ENCODE measurements at places on chromosomes 13 and 19.

DNA sequence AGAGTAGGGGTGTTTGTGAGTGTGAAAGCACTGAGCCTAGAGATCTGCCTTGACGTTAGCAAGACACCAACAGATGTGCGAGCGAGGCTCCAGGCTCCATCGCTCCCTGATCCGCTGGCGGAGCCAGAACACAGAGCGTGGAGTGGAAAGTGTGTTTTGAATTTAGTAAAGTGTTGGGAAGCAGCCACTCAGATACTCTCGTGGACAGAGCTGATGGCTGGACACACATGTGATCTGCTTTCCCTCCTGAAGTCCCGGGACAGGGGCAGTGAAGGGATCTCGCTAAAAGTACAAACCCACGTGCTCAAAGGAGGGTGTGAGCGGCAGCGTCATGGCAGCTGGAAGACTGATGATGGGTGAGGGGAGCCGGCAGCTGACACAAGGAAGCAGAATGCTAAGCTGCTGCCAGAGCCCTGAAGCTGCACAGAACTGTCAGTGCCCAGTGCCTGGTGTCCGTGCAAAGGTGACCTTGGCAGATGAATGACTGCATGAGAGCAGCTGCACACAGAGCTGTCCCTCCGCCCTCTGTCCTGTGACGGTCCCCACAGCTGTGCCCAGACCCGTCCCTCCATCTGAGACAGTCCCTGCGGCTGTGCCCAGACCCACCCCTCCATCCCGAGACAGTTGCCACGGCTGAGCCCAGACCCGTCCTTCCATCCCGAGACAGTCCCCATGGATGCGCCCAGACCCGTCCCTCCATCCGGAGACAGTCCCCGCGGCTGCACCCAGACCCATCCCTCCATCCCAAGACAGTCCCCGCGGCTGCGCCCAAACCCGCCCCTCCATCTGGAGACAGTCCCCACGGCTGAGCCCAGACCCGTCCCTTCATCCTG lies 29.6 kb upstream of the TMEM255B start:
- DNase-seq: no peak

- DNase-seq: no peak
These were observed at the start of gene MATK for GRCh38 chr19:3785938-3786824. Gene MATK (minus strand): TSS chr19:3786381. CDS start chr19:3785135, 1,246 bp downstream.

- DNase-seq: no peak
These were observed 2.1 kb downstream of the ZNF563 start for GRCh38 chr19:12331211-12331941.

- DNase-seq: no peak
These were observed 5.0 kb downstream of the ZNF526 start for GRCh38 chr19:42224940-42225717.
